HS-5 (cell line): ENCODE measurements at places on chromosomes 7 and 10.

- DNase-seq = peak; percentile 87
Observed at GRCh38 chr10:14397066-14397465, 66.3 kb upstream of the FRMD4A start.

GRCh38 chr7:99733448-99733847, 1.5 kb downstream of the CYP3A7 start:
- no peak for DNase-seq

- no peak for DNase-seq
Observed at GRCh38 chr10:113337142-113337541, 215.7 kb upstream of the HABP2 start.

- no peak for DNase-seq
Observed at GRCh38 chr10:10271639-10272192, 746.0 kb upstream of the CELF2 start.

GRCh38 chr10:77744245-77744644, 106.6 kb upstream of the KCNMA1 start:
- DNase-seq = no peak

DNA sequence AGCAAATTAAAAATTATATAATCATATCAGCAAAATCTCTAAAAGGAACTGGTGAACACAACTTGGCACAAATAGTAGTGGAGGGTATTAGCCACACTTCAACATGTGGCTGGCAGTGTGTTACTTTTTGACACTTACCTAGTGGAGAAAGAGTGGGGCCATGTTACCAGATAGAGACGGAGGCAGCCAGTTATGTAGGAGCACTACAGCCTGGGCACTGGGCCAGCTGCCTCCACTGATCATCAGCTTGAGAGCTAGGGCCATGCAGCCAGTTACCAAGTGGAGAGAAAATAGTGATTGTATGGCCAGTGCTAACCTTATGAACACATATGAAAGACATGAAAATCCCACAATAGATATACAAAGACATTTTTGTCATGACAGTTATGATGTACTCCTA, 243.1 kb downstream of the CTNNA3 start:
- DNase-seq = no peak

DNA sequence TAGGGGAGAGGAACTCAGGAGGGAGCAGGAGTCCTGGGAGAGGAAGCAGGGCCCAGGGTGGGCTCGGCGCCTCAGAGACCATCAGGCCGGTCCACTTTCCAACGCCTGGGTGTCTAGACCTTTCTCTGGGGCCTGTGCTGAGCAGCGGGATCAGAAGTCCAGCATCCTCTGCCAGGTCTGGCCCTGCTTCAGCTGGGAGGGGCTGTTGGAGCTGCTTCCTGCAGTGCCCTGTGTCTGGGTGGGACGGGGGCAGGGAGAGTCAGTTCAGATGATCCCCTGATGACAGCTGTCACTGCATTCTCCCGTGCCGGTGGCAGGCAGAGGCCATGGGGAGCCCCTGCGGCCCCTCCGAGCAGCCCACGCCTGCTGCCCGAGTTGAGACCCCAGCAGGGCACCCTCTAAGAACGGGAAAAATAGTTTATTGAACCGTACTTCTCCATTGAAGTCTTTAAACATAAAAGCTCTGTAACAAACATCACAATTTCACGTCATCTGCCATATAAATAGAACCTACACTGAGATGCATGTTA, 23.3 kb downstream of the AP5Z1 start:
- no peak for DNase-seq

DNA sequence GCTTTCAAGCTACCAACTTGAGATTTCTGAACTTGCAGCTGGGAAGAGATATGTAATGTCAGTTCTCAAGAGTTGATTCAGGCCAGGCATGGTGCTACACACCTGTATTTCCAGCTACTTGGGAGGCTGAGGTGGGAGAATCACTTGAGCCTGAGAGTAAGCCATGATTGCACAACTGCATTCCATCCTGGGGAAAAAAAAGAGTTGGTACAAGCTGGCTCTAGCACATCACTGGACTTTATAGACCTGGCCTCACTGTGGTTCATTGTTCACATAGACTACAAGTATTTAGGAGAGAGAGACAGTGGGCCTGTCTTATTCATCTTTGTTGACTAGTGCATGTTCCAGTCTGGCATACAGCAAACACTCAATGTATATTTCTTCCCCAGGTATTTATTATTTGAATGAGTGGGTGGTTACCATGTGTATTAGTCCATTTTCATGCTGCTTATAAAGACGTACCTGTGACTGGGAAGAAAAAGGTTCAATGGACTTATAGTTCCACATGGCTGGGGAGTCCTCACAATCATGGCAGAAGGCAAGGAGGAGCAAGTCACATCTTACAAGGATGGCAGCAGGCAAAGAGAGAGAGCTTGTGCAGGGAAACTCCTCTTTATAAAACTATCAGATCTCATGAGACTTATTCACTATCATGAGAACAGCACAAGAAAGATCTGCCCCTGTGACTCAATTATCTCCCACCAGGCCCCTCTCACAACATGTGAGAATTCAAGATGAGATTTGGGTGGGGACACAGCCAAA, 176.5 kb downstream of the PFKFB3 start:
- no peak for DNase-seq

DNA sequence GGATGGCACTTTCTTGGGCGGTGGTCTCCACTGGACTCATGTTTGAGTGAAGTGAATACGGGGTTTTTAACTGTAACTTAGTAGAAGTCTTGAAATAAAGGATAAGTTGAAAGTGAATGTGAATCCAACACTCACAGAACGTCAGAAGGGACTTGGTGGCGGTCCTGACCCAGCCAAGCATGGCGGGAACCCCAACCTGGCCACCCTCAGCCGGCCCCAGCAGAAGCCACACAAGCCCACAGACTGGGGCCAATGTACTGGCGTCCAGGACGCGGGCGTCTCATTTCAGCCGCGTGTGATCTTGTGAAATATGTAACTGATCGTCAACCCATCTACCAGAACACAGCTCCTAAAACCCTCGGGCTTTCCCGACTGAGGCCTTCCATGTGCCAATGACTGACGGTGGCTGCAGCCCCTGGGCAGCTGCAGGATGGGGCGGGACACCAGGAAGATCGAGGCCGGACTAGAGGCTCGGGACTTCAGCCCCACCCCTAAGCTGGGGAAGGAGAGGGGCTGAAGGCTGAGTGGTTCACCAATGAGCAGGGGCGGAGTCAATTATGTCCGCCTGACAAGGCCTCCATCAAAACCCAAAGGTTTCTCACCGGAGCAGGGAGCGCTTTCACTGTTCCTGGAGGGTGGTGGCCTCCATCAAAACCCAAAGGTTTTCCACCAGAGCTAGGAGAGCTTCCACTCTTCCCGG, 161.5 kb downstream of the MAD1L1 start:
- no peak for DNase-seq

GRCh38 chr10:27680006-27680557, 65.5 kb downstream of the MKX start:
- DNase-seq = no peak

DNA sequence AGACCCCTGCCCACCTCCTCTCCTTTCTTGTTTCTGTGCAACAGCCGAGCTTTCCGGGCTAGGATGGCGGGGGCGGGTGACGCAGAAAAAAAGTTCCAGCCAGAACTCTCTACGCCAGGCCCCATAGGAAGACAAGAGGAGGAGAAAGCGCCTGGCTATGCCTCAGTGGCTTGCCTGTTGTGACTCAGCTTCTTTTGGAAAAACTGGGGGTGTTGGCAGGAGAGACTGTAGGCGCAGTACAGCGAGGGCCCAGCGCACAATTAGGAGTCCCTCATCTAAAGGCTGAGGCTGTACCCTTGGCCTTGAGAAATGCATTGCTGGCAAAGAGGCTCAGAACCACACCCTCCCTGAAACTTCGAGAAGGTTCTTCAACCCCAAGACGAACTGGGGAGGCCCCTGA, 28.0 kb upstream of the KPNA7 start:
- DNase-seq = no peak

DNA sequence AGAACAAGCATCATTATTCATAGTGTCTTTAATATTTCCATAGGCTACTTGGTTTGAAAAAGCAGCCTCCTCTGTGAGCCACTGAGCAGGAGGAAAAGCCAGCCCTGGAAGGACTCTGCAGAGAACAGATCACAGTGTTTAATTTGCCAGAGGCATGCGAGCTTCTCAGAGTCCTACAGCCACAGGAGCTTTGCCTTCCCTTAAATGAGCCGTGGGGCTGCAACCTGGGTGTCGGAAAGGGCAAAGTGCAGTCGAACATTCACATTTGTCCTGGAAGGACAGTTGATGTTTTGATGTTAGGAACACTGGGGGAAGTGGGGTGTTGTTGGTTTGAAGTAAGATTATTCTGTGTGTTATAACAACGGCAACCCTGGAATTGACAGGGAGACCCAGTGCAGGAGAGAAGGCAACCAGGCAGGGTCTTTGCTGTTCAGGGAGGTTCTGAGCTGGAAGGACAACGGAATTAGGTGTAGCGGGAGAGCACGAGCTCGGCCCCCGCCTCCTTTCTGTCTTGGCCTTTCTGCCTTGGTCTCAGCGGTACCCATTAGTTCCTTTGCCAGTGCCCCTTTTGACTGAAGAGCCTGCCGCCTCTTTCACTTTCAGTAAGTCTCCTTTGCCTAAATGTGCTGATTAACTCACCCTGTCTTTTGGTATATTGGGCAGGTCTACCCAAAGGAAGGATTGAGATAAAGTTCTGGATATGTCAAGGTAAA, 192.3 kb upstream of the PITRM1 start:
- DNase-seq = no peak

DNA sequence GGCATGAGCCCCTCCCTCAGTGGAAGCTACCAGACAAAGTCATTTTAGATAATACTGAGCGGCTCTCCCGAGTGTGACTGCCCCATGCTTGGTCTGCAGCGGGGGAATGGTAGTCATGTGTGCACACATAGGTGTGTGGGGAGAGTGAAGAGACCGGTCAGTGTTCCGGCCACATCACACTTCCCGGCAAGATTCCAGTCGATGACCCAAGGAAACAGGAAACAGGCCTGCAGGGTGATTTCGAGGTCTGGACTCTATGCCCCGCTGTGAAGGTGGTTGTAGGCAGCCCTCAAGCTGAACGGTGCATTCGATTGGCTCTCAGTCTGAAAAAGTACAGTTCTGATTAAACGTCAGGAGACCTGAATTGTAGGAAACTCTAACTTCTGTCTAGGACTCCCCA, 73.2 kb downstream of the SYPL1 start:
- no peak for DNase-seq

DNA sequence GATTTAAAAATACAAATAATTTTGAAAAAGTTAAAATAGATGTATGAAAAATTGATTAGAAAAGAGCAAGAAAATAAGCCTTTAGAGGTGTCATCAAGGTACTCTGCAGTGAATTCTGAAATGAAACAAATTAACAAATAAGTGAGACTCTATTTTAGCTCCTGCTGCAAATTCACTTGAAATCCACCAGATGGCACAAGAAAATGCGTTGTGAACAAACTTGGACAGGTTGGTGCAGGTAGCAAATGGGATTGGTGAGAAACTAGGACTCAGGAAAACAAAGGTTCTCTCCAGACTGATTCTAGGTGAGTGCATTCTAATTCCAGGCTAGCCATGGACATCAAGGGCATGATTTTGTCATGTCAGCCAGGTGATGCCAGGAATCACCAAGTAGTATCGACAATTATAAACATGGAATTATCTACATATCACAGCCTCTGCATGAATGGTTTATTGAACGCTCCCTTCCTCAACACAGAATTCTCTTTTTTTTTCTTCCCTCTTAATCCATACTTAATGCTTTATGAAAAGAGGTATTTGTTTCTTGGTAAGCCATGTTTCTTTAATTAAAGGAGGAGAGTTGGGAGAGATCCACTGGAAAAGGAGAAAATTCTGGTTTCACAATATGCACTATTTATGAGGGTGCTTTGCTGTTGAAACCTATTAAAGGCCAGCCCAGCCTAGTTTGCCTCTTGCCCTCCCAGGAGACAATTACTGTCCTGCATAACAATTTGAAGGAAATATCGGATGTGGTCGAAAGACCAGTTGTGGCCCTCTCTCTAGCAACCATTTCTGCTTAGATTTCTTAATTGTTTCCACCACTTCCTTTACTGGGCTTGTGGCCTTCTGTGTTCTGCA, 118.1 kb downstream of the ZNF365 start:
- DNase-seq = peak; percentile 4

GRCh38 chr7:44618753-44619152, 12.3 kb downstream of the OGDH start:
- DNase-seq = no peak

DNA sequence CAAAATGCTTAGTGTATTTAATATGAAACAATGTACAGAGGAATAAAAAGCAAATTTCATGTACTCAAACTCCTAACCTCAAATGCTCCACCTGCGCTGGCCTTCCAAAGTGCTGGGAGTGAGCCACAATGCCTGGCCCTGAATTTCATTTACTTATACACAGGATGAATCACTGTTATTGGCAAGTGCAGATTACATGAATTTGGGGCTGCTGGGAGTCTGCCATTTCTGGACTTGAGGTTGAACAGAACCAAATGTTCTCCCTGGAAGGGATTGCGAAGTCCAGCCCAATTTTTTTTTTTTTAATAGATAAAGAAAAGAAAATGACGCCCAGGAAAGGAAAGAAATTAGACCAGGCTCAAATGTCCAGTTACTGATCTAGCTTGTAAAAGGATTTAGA, 6.8 kb upstream of the CSTF2T start:
- DNase-seq = peak; percentile 18

- no peak for DNase-seq
Observed at GRCh38 chr10:24894309-24894708, 58.1 kb downstream of the PRTFDC1 start.

- no peak for DNase-seq
Observed at GRCh38 chr10:90480466-90480865, 377.4 kb downstream of the HTR7 start.

DNA sequence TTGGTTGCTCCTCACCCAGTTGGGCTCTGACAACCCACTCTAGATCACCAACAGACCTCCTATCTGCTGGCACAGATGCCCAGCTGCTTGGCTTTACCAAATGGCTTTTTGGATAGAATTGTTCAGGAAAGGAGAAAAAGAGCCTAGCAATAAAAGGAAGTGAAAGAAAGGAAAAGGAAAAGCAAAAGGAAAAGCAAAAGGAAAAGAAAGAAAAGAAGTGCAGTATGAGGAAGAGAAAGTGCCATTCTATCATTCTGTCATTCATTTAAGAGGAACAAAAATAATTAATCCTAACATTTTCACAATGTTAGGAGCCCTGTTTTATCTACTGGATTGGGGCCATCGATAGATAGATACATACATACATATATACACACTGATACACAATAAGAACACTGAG, 353.6 kb downstream of the THSD7A start:
- DNase-seq = no peak

GRCh38 chr10:58019863-58020537, 247.7 kb downstream of the IPMK start:
- no peak for DNase-seq

DNA sequence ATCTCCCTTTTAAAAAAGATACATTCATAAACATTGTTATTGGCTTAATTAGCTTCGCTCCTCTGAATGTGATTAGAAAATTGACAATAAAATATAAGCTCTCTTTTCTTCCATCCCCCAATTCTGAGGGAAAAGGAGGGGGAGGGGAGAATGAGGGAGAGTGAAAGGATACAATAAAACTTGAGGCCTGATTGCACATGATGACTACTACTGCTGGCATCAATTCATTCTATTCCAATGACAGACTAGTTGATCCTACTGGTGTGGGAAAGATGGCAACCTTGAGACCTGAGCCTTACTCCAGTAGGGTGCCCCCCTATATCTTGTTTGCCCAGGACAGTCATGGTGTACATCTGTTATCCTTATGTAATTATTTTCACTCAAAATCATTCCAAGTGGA, 4.5 kb upstream of the IQUB start:
- DNase-seq = no peak
